Endothelial cell (in vitro differentiated cells): ENCODE measurements at places on chromosomes 5 and 9.

DNA sequence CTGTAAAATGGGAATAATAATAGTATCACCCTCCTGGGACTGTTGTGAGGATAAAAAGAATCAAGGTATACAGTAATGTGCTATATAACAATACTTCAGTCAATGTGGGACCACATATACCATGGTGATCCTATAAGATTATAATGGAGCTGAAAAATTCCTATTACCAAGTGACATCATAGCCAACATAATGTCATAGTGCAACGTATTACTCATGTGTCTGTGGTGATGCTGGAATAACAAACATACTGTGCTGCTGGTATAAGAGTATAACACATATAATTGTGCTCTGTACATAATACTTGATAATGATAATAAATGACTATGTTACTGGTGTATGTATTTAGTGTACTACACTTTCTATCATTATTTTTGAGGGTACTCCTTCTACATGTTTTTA is 38.1 kb downstream of the LIFR start:
- no peak for DNase-seq

DNA sequence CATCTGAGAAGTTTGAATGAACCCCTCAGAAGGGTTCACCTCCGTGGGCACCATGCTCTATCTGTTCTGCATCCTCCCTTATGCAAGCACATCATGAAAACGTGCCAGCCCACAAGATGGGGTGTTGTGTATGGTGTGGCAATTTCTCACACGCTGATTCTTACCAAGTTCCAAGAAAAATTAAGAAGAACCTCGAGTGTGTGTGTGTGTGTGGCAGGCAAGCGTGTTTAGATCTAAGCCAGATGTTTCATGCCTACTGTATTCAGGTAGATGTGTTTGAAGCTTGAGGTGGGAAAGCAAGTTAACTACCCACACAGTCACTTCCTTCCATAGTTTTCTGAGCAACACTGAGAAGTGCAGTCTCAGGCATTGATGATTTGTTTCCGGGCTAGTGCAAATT is 77.7 kb upstream of the GNA14 start:
- DNase-seq, result no peak

GRCh38 chr5:52983731-52984636 is 5.2 kb upstream of the ITGA2 start:
- no peak for DNase-seq

GRCh38 chr9:126472198-126472947 is 141.4 kb upstream of the LMX1B start:
- DNase-seq, result no peak

DNA sequence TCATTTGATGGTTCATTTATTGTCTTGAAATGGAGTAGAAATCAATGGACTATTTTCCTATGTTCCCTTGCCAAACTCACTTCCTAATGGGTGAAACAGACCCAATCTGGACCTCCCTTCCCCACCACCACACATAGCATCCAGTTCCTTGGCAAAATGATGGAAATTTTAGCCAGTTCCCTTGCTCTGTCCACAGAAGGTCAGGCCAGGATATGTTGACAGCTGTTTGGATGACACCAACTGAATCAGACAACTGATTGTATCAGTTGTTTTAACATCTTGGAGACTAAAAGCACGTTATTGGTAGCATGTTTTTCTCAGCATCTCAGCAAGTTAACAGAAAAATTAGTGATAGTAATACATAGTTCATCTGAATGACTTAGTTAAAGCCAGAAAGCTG is 534.8 kb downstream of the PSAT1 start:
- DNase-seq, result no peak

- DNase-seq, result no peak
Observed at GRCh38 chr9:128372784-128373183, 1.6 kb downstream of the URM1 start.
